AG09319 (cell line): ENCODE measurements at places on chromosomes 6 and 20.

- DNase-seq: no peak
Measured at GRCh38 chr6:99589290-99589672, 17.4 kb upstream of the PRDM13 start.

DNA sequence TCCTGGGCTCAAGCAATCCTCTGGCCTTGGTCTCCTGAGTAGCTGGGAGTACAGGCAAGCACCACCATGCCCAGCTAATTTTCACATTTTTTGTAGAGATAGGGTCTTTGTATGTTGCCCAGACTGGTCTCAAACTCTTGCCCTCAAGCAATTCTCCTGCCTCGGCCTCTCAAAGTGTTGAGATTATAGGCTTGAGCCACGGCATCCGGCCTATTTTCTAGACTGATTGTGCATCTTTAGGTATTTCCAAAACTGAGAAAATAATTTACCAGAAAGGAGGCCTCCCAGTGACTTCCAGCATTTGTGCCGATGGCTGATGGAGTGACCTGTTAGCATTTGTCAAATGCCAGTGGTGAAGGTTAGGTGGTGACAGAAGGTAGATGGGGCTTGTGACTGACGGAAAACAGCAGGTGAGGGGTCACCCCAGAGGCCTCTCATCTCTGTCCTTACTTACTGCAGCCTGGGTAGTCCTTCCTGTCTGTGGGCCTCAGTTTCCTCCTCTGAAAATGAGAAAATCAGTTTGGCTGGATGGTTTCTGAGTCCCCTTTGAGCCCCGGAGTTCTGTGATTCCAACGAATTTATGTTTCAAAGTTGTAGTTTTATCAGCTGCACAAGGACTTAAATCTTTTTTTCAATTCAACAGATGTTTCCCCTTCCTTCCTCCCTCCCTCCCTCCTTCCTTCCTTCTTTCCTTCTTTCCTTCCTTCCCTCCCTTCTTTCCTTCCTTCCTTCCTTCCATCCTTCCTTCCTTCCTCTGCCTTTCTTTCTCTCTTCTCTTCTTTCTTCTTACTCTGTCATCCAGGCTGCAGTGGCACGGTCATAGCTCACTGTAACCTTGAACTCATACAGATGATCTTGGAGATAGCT is 53.5 kb downstream of the TGM2 start:
- DNase-seq: no peak

DNA sequence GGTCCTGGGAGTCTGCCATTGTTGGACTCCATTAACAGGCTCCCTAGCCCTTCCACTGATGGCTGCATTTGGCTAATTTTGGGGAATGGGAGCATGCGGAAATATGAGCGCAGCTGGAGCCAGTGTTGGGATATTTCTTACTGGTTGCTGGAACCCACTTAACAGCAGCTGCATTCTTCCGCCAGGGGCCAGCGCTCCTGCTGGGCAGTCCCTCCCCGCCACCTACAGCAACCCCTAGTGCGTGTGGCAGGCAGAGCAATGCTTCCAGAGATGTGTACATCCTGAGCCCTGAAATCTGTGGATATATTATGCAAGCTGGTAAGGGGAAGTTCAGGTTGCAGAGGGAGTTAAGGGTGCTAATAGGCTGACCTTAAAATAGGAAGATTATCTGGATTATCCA is 16.4 kb downstream of the CST8 start:
- DNase-seq: no peak

GRCh38 chr6:71254323-71254722 is 34.3 kb upstream of the OGFRL1 start:
- no peak for DNase-seq

GRCh38 chr6:2766767-2767656 is 1.8 kb downstream of the WRNIP1 start:
- DNase-seq: no peak

DNA sequence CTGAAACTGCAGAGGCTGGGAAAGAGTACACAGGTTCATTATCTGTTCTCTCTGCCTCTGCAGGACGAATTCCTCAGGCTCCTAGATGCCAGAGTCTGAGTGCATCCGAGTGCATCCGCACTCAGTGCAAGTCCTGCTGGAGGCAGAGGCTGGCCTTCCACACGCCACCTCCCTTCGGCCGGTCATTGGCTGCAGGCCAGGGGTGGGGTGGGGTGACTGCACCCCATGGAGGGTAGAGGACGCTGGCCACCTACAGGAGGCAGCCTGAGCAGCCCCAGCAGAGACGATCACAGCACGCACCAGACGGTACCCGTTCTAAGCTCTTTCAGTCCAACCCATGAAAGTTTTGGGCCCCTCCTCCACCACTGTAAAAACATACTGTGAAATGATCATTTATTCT is 11.7 kb downstream of the SFT2D1 start:
- DNase-seq: no peak

GRCh38 chr20:48667481-48667880 is 160.3 kb downstream of the PREX1 start:
- no peak for DNase-seq

DNA sequence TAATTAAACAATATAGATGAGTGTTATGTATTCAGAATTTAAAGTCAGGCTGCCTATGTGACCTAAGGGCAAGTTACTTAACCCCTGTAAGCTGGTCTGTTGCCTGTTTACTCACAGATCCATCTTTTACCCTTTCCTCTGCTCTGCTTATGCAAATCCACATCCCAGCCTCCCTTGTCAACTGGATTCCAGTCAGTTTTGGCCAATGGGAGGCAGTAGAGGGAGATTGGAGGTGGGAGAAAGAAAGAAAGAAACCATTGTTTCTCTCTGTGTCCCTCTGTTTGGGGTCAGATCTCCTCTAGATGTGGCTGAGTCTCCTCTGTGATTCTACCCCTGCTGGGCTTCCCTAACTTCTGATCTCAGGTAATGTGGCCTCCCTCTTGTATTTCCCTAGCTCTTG is 266.8 kb upstream of the PLN start:
- no peak for DNase-seq
